ENCODE measurements at places on chromosomes 5 and 9.

GRCh38 chr5:54720341-54720740 lies 202.8 kb downstream of the SNX18 start:
- no peak for DNase-seq

DNA sequence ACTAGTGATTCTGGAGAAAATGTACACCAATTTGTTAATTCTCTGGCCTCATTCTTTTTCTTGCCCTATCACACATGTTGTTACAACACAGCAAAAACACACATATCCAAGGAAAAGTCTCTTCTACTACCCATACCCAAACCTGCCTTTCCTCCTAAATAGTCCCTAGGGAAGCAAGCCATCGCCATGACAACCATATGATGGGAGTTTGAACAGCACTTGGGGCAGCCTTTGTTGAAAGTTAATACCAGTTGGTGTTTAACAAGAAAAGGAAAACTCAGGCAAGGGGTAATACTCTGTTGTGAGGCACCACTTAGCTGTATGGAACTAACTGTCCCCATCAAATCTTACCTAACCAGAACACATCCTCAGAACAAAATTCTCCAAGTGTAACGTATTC lies 1.7 kb downstream of the TRPM3 start:
- no peak for DNase-seq

DNA sequence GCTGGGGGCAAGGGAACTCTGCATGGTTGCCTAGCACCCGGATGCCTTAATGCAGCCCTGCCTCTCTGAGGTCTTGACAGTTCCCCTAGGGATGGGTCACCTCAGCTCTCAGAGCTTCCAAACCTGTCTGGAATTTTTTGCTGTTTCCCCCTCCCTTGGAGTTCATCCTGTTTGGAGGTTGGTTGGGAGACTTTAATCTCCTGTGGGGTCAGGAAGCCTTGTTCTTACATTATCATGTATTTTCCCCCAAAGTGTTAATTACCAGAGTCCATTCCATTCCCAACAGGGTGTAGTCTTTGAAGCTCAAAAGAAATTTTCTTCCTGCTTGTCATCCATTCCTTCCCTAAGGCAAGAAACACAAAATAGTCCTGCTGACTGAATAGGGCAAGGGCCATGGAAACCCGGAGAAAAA lies 150.3 kb upstream of the SPRY4 start:
- DNase-seq = no peak

DNA sequence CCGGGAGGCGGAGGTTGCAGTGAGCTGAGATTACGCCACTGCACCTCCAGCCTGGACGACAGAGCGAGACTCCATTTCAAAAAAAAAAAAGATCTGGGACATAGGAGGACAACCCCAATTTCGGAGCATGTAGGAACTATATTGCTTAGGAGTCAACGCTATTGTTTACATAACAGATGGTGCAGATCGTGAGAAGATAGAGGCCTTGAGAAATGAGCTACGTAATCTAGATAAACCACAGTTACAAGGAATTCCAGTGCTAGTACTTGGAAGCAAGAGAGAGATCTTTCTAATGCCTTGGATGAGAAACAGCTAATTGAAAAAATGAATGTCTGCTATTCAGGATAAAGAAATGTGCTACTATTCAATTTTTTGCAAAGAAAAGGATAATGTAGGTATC lies 20.3 kb downstream of the TBC1D2 start:
- no peak for DNase-seq

DNA sequence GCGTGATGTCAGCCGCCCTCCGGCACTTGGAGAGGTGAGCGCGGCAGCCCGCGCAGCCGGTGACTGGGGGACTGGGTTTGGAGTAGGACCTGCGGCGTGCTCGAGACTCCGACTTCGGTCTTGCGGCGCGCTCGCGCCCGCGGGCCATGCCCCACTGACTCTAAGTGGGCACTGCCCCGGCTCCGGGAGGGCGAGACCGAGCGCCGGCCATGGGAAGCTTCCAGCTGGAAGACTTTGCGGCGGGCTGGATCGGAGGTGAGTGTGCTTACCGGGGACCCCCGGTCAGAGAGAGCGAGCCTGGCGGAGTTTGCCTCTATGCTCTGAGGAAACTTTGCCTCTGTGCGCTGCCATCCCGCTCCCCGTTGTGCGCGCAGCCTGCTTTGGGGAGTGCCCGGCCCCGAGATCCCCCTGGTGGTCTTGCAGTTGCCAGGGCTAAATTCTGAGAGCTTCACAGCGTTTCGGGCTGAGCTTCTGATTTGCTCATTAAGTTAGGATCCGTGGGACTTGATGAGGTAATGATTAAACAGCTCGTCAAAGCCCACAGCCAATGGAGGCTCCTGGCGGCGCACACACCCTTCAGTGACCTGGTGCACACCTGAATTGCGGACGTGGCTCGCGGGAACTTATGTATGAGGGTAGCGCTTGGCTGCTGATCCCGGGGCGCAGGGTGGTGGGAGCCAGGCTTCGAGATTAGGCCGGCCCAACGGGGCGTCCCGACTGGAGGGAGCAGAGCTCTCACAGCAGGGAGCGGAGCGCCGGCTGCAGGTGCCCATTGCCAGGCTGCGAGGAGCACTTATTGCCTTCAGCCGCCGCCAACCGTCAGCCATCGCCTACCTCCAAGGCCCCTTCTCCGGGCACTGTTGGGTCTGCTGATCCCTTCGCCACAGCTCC lies at the start of gene SLC25A48:
Gene SLC25A48, plus strand, starts transcription at position 25 of the 891 bp plus-strand sequence. Its CDS starts 185 bp downstream, at position 210.
- DNase-seq = no peak

DNA sequence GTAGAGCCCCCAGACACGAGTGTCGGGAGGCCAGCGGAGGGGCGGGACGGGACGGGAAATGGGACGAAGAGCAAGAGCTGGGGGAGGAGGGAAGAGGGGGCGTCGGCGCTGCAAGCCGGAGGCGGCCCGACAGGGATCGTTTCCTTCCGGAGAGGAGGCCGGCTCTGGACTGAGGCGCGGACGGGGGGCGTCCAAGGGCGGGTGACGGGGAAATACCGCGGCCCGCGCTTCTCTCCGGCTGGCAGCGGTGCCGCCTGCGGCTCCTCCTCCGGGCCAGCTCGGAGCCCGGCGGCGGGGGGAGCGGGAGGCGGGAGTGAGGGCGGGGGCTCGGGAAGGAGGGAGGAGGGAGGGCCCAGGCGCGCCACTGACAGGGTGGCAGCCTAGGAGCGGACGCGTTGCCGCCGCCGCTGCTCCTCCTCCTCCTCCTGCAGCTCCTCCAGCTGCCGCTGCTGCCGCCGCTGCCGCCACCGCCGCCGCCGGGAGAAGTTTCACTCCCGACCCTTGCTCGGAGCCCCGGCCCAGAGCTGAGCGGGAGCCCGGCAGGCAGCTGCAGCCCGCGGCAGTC lies at the start of gene CHSY3:
Gene CHSY3, plus strand, starts transcription at position 364 of the 565 bp plus-strand sequence.
- DNase-seq = no peak

DNA sequence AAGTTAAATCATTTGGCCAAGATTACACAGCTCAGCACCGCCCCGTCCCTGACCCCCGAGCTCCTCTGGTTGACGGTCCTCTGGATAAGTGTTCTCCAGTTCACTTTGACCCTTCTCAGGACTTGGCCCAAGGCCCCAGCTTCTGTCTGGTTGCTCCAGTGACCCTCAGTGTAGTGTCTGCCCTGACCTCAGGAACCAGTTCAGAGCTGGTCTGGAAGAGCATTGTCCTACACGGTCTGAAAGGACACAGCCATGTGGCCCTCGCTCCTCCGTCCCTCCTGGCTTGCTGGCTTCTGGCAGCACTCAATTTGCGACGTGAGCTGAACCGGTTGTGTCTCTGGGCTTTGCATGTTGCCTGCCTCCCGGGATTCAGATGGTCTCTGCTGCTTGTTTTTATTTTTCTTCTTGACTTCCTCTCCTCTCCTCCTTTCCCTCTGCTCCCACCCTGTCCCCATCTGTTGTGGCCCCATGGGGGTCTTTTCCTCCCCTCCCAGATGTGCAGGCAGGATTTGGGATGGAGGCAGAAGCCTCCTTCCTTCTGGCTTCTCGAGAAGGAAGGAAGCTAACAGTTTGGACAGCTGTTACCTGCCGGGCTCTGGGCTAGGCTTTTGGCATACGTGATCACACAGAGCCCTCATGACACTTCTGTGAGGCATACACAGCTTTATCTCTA lies 72.0 kb downstream of the PPARGC1B start:
- DNase-seq = no peak

DNA sequence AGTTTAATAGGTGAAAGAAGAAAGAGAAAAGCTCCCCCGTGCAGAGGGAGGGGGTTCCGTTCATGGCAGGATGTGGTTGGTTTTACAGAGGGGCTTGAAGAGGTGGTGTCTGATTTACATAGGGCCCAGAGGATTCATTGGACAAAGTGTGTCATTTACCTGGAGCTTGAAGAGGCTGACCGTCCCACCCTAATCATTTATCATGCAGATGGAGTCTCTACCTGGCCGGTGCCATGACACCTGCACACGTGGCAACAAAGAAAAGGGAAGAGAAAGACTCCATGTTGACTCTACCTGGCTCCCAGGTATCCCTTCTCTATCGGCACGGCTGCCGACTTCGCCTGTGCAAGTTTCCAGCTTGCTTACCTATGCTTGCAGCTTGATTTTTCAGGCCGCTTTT lies 35.3 kb upstream of the PRRC2B start:
- no peak for DNase-seq
